ENCODE measurements at places on chromosomes 1 and 21.

- DNase-seq: no peak
Observed at GRCh38 chr1:21663248-21663950, 5.8 kb downstream of the RAP1GAP start.

- DNase-seq: peak; percentile 98
Observed at GRCh38 chr1:153990468-153991150, at the start of gene RPS27. TSS of gene RPS27 (plus strand) at chr1:153990762. CDS start at chr1:153990797, 35 bp downstream.

DNA sequence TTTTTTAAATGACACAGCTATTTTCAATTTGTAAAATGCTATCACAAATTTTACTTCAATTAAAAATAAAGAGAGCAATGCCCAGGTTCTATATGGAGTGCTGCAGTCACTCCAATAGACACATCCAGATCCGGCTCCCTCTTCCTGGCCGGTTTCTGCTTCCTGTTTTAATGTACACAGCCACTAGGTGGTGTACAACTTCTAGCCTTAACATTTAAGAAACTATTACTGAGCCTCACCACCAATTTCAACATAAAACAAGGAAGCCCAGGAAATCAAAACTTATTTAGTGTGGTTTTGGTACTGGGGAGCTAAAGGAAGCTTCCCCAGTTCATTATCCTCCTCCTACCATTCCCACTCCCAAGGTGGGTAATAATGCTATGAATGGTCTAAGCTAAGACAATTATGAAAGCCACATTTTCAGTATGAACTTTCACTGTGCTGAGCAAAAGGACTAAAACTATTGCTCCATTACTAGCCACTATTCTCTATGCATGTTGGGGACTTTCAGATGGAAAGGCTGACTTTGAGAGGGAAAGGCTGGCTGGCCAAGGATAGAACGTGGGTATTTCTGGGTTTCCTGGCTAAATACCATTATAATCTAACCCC lies 25.5 kb upstream of the MTMR11 start:
- DNase-seq: peak; percentile 75

DNA sequence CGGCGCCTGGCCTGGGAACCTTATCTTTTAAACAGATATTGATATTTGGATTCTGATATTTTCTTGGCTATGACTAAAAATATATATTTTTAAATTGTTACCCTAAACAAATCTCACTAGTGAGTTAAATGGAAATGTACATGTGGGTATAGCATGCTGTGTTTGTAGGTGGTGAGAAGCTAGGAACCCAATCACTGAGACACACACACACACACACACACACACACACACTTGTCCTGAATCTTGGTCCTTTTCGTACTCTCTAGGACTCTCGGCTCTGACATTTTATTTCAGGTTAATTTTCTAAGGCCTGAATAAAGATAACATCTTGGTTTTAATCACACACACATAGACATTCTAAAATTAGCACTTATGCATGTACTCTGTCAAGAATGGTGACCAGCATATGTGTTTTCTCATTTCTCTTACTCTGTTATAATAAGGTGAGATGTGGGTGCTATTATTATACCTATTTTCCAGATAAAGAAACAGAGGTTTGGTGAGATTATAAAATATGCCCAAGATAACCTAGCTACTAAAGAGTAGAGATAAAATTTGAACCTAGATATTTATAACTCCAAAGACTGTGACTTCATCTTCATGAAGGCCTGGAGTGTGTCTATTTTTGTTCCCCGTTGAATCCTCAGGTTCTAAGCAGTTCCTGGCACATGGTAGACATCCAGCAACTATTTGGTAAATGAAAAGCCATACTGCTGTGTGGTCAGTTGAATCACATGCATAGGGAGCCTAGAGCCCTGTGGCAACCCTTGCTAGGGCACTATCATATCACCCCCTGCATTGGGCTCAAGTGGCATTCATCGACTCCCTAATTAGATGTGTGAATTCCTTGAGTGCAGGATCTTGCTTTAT lies 85.0 kb upstream of the RAB3GAP2 start:
- no peak for DNase-seq

- no peak for DNase-seq
Observed at GRCh38 chr1:56169856-56170255, 409.5 kb downstream of the PLPP3 start.

Measured in erythroblast (primary cell).